OCI-M1 (cell line): ENCODE measurements at places on chromosomes 5 and 9.

DNA sequence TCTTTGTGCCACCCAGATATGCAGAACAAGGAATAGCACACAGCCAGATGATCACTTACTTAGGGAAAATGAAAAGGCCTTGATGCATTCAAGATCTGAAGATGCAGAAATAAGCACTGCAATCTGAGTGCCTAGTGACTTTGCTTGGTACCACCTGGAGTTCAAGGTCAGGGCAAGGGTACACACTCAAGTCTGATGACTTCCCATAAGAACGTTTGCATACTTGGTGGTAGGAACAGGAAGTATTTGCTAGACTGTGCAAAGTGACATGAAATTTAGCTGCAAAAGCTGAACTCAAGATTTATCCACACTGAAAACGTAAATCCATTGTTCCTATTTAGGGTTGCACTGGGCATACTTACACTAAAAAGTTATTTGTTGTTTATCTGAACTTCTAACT, 177.1 kb downstream of the PIK3R1 start:
- DNase-seq: no peak

DNA sequence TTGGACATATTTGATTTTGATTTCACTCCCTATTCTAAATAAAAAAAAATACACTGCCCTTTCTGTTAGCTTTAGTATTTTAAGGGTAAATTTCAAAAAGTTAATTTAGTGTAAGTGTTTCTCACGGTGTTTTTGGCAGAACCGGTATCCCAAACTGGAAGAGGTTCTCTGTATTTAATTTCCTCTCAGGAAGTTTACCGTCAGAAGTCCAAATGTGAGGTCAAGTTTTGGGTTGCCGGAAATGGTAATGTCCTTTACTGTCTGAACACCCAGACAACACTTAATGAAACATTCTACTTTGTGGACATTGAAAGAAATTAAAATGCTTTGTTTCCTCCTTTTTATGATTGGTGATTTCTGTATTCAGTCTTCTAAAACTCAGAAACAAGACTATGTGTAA, 148.7 kb upstream of the CDKN2B start:
- DNase-seq: no peak

DNA sequence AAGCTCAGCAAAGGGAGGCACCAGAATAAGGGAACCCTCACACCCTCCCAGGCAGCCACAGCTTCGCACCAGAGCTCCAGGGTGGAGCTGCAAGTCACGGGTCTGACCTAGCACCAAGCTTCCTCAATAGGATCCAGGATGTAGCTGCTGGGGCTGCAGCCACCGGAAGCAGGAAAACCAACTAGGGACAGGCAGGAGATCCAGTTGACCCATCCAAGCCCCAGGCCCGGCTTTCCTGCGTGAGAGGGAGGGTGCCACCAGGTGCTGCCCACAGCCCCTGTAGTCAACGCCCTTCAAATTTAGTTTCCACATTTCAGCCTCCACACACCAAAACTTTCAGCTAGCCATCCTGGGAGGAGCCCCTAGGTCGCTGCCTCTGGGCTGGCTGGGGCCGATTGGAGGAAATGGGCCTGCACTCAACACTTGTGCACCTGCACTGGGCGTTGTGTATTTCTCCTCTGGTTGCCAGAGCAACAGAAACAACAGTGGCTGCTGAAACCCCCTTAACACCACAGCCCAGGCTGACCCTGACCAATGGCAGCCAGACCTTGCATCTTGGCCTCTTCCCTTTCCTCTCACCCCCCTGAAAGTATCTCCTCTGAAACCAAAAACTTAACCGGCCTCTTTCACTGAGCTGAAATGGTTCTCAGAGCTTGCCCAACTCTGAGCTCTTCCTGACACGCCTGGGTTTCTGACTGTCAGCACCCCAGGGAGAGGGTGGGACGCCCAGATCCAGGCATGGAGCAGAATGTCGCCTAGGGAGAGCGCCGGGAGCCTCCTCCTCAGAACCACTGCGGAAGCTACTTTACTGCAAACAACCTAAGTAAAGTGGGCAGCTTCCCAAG, 226.5 kb upstream of the MAP3K1 start:
- no peak for DNase-seq

DNA sequence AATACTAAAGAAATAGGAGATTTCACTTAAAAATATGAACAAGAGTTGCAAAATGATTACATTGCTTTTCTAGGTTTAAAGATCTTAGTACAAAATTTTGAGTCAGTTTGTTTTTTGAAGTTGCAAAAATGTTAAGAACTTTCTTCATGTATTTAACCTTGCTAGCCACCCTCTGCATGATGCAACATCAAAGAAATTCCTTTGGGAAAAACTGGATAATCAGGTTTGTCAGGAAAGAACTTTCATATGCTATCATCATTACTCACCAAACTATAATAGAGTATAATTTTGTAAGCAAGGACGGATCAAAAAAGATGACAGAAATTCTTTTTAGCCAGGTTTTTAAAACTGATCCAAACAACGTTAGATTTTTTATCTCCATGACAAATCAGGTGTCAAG, 116.9 kb upstream of the MRPS30 start:
- DNase-seq: no peak

DNA sequence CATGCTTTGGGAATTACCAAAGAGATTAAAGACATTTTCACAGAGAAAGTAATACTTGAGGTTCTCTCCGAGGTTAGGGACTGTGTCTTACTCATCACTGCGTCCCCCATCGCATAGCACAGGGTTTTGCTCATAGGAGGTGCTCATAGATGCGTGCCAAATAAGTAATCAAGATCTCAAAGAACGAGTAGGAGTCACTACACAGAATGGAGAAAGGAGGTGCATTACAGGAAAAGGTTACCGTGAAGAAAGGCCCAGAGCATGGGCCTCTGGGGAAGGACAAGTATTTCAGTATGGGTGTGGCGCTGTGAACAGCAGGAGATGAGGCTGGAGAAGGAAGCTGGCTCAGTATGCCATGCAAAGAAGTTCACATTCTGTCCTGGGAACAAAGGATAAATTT, 182.4 kb downstream of the ACTL7B start:
- no peak for DNase-seq

- DNase-seq: no peak
These were observed 3.1 kb downstream of the BRD3 start for GRCh38 chr9:134064711-134065110.

- peak; percentile 23 for DNase-seq
These were observed 53.7 kb downstream of the RICTOR start for GRCh38 chr5:39020458-39020857.

- DNase-seq: no peak
These were observed 782.8 kb upstream of the ACO1 start for GRCh38 chr9:31601666-31602065.

- peak; percentile 5 for DNase-seq
These were observed 469 bp upstream of the FIBCD1 start for GRCh38 chr9:130939405-130940026.

- DNase-seq: no peak
These were observed 222.8 kb downstream of the NR2F1-AS1 start for GRCh38 chr5:93358176-93358575.

GRCh38 chr5:109865637-109866036, 175.9 kb downstream of the MAN2A1 start:
- DNase-seq: peak; percentile 20

GRCh38 chr9:108793573-108793972, 62.2 kb downstream of the ACTL7B start:
- no peak for DNase-seq

- no peak for DNase-seq
These were observed 746.5 kb upstream of the ZNF608 start for GRCh38 chr5:125492977-125493376.

DNA sequence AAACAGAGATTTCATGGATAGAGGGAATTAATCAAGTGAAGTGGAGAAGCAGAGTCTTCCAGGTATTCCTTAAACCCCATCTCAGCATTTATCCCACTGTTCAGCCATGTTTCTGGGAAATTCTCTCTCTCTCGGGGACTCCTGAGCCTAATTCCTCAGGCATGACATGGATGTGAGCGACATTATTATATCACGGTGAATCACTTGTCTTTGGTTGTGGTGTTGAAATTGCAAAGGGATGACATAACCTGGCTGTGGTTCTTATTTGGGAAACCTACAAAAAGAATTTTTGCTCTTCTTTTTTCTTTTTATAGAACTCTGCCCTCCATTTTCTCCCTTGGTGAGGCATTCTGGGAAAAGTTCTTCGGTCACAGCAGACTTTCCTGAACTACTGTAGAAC, 457.9 kb upstream of the PTGER4 start:
- DNase-seq: no peak

DNA sequence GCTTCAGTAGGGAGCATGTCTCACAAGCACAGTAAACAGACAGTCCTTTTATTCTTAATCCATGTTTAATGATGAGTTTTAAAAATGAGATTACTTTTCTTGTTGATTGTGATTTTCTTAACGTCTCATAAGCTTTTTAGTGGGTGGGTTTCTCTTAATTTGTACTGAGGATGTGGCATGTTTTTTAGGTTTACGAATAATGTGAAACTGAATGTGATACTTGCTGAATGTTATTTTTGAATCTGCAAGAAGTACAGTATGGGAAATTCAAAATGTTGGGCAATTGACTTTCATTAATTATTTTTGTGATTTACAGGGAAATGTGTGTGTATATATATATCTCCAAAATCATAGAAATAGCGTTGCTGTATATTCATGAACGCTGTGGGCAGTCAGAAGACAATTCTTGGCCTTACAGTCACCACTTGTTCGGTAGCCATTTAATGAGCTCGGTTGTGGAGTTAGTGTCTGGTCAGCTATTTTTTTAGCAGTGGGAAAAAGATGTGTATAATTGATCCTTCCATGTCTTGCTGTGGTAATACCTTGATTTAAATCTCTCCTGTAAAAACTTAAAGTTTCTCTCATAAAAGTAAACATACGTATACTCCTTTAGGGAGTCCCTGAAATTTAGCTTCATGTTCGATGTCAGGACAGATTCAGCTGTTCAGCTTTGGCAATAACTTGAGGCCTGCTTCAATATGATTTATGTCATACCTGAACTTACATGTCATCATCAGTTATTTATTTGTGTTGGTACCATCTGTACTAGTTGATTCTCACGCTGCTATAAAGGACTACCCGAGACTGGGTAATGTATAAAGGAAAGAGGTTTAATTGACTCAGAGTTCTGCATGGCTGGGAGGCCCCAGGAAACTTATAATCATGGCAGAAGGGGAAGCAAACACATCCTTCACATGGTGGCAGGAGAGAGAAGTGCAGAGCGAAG, 15.0 kb downstream of the ICE1 start:
- DNase-seq: no peak

- DNase-seq: no peak
These were observed 17.0 kb upstream of the MVB12B start for GRCh38 chr9:126309427-126310189.

DNA sequence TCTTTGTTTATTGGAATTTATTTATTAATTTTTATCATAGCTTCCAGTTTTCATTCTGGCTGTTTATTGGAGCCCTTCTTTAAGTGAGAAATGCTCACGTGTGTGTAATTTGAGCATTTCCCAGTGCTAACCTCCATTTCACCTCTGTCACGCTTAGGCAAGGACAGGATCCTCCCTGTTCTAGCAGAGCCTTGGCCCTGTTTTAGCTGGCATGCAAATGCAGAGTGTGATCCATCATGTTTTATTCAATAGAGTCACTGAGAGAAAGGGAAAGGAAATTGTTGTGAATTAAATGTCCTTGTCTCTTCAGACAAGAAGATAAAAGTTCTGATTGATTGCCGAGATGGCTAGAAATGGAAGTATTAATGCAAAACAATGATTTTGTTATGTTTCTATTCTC, 137.3 kb upstream of the ACO1 start:
- DNase-seq: no peak

DNA sequence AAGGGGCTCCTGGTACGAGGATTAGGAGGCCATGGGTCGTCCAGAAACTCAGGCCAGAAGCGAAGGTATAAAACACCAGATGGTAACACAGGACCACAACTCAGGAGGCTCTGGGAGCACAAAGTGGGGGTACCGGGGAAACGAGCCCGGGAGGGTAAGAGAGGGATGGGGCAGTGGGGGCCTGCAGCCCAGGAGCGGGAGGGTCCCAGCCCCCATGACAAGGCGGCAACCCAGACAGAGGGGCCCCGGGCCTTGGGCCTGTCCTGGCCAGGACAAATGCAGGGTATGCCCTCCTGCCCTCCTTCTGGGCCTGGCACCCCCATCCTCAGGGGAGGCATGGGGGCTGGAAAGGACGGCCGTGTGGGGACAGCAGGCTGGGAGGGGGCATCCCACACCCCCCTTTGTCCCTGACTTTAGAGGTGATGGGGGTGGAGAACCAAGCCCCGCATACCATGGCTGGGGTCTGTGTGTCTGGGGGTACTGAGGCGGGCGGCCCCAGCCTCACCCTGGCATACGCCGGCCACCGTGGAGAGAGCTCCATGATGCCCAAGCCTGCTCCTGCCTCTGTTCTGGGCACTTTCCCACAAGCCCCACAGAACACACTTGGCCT, 47.0 kb upstream of the EXOC3 start:
- DNase-seq: no peak

DNA sequence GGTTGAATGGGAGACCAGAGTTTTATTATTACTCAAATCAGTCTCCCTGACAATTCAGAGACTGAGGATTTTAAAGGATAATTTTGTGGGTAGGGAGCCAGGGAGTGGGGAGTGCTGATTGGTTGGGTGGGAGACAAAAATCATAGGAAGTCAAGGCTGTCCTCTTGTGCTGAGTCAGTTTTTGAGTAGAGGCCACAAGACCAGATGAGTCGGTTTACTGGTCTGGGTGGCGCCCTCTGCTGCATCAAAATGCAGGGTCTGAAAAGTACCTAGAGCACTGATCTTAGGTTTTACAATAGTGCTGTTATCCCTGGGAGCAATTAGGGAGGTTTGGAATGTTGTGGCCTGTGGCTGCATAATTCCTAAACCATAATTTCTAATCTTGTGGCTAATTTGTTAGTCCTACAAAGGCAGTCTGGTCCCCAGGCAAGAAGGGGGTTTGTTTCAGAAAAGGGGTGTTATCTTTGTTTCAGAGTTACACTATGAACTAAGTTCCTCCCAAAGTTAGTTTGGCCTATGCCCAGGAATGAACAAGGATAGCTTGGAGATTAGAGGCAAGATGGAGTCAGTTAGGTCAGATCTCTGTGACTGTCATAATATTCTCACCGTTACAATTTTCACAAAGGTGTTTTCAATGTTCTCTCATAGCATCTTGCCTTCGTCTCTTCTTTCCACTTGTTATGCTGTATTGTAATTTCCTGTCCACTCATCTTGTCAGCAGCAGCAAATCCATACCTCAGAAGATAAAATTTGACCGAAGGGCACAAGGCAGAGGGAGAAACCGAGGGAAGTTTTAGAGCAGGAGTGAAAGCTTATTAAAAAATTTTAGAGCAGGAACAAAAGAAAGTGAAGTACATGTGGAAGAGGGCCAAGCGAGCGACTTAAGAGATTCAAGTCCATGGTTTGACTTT, 59.2 kb upstream of the CLINT1 start:
- DNase-seq: peak; percentile 78

- DNase-seq: peak; percentile 87
These were observed 73.8 kb upstream of the SLC1A1 start for GRCh38 chr9:4416467-4416866.

- DNase-seq: peak; percentile 6
These were observed 110.9 kb upstream of the LPAR1 start for GRCh38 chr9:111149018-111149759.

- no peak for DNase-seq
These were observed 36.4 kb upstream of the TBC1D2 start for GRCh38 chr9:98291820-98292219.

GRCh38 chr5:56791396-56791795, 24.0 kb upstream of the MAP3K1 start:
- DNase-seq: no peak

- DNase-seq: no peak
These were observed 15.2 kb downstream of the EXD3 start for GRCh38 chr9:137407590-137408300.
